ENCODE measurements at places on chromosomes 2 and 18.

DNA sequence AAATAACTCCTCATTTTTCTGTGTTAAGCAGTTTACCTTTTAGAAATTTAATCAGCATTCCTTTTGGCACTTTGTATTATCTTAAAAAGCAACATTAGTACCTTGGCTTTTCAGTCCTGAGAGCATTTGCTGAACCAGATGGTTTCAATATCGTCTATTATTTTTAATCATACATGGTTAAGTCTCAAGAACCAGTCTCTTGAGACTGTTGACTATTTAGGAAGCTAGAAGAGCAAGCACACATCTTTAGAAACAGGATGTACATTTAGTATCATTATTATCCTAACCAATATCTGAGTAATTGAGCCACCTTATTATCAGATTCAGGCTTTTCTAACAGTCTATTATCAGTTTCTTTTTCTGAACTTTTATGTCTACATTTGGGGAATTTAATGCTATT is 28.2 kb upstream of the ZEB2 start:
- no peak for DNase-seq

GRCh38 chr2:74772046-74772445 is 61.9 kb upstream of the HK2 start:
- DNase-seq: no peak

- no peak for DNase-seq
These were observed 101.9 kb upstream of the NRP2 start for GRCh38 chr2:205580212-205580987.

GRCh38 chr2:212330263-212330662 is 208.3 kb downstream of the ERBB4 start:
- no peak for DNase-seq

- no peak for DNase-seq
These were observed 69.9 kb downstream of the MEMO1 start for GRCh38 chr2:31940920-31941319.

DNA sequence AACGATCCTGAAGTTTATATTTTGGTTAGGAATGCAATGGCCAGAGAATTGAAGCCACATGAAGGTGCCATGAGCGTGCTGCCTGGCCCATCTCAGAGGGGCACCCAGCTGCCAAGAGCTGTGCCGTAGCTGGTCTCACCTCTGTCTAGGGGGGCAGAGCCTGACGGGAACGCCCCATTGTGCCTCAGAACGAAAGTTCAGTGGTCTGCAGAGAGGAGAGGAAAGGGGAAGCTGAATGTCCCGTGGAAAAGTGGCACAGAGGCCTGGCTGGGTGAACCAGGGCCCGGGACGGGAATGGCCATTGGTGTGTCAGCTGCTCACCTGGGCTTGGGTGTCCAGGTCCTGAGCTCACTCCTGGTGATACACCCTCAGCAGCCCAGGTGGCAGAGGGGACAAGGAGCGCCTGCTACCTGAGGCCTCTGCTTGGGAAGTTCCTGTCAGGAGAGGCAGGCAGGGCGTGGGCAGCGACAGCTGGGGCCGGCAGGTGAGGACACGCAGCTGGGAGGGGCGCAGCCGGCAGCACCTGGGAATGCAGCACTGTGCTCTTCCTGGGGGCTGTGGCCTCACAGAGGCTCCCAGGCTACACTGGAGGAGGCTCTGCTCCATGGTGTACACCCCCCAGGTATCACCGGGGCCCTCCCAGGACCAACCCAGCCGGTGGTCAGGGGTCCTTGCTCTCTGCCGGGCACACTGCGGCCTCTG is 67.3 kb downstream of the PARD6G start:
- no peak for DNase-seq

GRCh38 chr18:36672437-36673344 is 156.1 kb downstream of the TPGS2 start:
- no peak for DNase-seq

DNA sequence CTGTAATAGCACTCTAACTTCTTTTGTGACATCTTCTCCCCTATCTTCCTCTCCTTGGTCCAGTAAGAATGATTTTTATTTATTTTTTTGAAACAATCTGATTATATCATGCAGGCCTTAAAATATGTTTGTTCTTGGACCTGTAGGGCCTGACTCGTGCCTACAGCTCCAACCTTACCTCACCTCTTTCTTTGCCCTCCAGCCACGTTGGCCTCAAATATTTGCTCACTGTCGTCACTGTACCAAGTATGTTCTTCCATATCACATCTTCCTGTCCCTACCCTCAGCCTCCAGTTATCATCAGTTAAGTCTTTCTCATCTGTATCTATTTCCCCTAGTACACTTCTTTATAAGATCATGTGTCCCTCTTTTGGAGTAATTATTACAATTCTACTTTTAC is 125.5 kb downstream of the CDH7 start:
- DNase-seq: no peak

GRCh38 chr2:230317366-230317765 is 9.6 kb upstream of the SP140L start:
- no peak for DNase-seq

- no peak for DNase-seq
These were observed 237.4 kb upstream of the VRK2 start for GRCh38 chr2:57809230-57809629.

DNA sequence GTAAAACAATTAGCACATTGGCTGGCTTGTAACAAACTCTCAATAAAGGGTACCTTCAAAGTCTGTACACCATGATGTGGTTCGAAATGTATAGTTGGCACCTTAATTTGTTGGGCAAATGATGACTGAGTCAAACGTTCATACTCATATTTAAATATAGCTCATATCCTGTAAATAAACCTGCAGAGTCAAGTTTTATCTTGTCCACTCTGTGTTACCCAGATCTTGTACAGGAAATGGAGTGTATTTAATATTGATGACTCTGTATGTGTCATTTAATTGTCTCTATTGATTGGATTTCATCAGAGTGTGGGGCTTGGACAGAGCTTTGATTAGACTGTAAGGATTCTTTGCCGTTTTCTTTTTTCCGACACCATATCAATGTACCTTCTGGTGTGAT is 805.6 kb upstream of the ZEB2 start:
- no peak for DNase-seq

GRCh38 chr2:128449226-128450061 is 130.8 kb upstream of the HS6ST1 start:
- no peak for DNase-seq

DNA sequence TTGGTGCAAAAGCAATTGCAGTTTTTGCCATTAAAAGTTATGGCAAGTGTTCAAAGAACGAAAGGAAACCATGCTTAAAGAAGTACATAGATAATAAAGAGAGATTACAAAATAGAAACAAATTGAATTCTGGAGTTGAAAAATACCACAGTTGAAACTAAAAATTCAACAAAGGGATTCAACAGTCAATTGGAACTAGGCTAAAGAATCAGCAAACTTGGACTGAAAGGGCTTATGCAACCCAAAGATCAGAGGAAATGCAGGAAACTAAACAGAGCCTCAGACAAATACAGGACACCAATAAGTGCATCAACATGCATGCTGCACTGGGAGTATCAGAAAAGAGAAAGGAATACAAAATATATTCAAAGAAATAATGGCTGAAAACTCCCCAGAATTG is 40.3 kb downstream of the UXS1 start:
- no peak for DNase-seq

- DNase-seq: no peak
These were observed 430.1 kb downstream of the CCDC85A start for GRCh38 chr2:56613920-56614319.

All from GM12891 (cell line).